ENCODE measurements at places on chromosomes 1 and 21.

DNA sequence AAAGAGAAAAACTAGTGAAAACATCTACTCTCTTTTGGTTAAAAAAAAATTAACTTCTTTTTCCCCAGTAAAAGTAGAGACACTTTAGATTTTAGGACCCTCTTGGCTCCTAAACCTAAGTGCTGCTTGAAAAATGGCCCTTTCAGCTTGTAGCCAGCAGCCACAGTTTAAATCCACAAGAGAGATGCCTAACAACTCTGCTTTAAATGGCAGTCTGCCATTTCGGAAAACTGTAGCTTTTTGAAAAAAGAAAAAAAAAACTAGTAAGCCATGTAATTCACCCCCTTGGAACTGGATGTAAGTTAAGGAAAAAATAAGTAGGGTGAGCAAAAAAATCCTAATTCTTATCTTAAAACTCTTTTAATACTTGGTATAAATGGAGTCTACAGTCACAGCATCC, 56.0 kb downstream of the LHX9 start:
- no peak for DNase-seq

DNA sequence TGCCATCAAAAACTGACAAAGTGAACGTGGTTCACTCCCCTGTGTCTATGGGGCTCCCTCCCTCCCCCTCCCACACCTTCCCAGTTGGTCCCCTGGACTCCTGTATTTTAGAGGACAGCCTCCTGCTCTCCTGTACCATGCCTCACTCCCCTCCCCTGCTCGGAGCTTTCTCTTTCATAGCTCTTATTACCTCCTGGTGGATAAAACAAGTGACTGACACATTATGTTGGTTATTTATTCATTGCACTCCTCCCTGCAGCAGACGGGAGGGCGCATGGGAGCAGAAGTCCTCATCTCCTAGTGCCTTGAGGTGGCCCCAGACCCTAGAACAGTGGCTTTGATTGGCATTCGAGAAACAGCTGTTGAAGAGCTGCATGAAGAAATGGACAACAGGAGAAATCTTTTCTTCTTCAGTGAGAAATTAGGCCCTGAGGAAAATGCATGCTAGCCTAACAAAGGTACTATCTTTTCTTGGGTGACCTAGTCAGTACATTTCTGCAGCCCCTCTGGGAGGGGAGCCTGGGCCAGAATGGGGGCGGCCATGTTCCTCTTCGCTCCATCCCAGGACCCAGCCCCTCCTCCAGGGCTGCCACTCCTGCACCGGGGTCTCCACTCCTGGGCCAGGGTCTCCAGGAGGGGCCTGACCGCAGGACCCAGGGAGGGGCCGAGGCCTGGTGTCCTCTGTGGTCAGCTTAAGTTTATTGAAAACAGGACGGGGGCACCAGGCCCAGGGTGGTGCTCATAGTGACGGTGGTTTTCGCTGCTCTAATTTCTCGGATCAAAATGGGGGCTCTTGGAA, 1.2 kb upstream of the TFF1 start:
- no peak for DNase-seq

DNA sequence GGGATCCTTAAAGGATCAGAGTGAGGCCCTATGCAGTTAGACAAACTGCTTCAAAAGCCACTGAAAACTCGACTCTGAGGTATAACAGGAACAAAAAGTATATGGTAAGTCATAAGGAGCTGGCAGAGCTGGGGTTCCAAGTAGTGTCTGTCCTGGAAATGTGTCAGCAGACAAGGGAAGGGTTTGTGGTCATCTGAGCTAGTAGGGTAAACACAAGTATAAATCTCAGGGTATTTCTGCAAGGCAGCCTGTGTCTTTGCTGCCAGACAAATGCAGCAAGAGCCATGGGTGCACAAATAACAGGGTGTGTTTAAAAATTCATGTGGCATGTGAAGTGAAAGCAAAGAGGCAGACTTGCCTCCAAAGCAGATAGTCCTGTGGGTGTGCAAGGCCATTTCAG, 759.0 kb upstream of the ADAMTS5 start:
- no peak for DNase-seq

DNA sequence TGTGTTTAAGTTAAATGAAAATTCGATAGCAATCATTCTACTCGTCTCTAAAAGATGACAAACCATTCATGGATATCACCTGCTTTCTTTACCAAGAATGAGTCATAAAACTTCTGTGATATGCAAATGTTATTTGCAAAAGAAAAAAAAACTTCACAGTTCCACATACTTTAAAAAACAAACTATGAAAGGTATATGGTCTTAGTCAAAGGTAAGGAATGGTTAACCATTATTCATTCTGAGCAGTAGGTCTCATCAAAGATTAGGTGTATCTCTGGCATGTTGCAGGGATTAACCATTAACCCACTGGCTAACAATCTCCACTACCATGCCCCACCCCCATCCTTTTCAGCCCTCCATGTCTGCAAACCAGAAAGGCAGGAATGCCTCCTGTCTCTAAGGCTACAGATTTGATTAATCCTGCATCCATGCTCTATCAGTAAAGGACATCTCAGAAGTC, 44.4 kb downstream of the PTPN14 start:
- no peak for DNase-seq

GRCh38 chr1:8011923-8012858, 13.9 kb downstream of the ERRFI1 start:
- no peak for DNase-seq

GRCh38 chr1:26409191-26409807, 1.3 kb upstream of the LIN28A start:
- DNase-seq: no peak

Data from activated CD8-positive, alpha-beta memory T cell treated with anti-CD3 and anti-CD28 coated beads for 1 hour (primary cell).